ENCODE measurements at places on chromosomes 5 and 9.

GRCh38 chr5:115396688-115397087 is 100.2 kb upstream of the CCDC112 start:
- no peak for DNase-seq

- DNase-seq: no peak
These were observed 14.7 kb upstream of the ARRDC3 start for GRCh38 chr5:91397791-91398190.

- DNase-seq: no peak
These were observed 39.0 kb upstream of the TARS1 start for GRCh38 chr5:33401482-33402390.

- no peak for DNase-seq
These were observed 283.4 kb downstream of the NFIB start for GRCh38 chr9:14030375-14031059.

GRCh38 chr9:126326228-126327005 is at the start of gene MVB12B:
MVB12B (plus strand) TSS chr9:126326829; CDS start chr9:126326930, 101 bp downstream.
- DNase-seq: no peak
